NCI-H69 (cell line): ENCODE measurements at places on chromosomes 12 and 14.

DNA sequence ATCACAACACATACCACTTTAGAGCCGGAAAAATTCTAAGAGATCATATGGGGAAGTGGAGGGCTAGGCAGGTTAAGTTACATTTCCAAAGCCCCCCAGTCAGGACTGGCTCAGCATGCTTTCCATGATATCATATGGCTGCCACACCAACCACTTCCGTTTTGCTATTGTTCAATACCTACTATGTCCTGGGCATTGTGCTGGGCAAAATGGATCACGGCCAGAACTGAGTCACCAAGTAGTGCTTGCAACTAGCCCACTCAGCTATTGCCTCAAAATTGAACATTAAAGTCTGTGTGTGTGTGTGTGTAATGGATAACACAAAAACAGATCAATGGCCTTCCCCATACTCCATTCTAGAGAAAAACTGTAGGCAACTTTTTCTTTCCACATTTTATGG is 22.7 kb downstream of the WIF1 start:
- no peak for DNase-seq

DNA sequence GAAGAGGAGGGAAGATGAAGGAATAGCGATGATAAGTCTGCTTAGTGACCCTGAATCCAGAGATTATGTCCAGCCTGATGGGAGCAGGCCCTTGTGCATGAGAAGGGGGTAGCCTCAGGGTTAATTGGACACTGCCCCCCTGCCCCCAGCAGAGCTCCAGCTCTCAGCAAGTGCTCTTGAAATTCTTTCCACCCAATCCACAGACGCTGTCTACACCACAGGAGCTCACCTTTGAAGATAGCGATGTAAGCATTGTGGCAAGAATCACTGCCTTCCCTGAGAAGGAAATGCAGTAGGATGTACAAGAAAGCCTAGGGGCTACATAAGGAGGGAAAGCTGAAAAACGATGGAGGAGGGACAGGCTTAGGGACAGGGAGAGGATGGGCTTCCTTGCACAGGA is 39.4 kb downstream of the CRACR2A start:
- peak; percentile 74 for DNase-seq

GRCh38 chr12:110606253-110606611 is 7.7 kb upstream of the TCTN1 start:
- DNase-seq: no peak

DNA sequence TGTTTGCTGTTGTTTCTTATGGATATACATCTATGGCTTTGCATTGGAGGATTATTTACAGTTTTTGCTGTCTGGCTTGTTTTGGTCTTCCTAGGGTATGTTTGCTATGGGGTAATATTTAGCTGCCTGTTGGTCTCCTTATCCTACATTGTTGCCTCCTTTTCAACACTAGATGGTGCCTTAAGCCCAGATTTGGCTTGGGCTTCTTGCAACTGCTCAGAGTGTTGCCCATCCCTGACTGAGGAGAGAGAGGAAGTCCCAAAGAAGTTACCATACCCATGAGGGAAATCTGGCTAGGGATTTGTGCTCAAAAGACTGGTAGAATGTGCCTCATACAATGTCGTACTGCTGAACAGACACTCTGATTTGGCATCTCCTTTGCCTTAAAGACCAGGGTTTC is 94.6 kb upstream of the MUCL1 start:
- DNase-seq: peak; percentile 63

GRCh38 chr14:92861856-92862745 is 60.8 kb upstream of the CHGA start:
- DNase-seq: no peak

GRCh38 chr14:105387530-105387922 is 10.8 kb upstream of the TEX22 start:
- DNase-seq: no peak

DNA sequence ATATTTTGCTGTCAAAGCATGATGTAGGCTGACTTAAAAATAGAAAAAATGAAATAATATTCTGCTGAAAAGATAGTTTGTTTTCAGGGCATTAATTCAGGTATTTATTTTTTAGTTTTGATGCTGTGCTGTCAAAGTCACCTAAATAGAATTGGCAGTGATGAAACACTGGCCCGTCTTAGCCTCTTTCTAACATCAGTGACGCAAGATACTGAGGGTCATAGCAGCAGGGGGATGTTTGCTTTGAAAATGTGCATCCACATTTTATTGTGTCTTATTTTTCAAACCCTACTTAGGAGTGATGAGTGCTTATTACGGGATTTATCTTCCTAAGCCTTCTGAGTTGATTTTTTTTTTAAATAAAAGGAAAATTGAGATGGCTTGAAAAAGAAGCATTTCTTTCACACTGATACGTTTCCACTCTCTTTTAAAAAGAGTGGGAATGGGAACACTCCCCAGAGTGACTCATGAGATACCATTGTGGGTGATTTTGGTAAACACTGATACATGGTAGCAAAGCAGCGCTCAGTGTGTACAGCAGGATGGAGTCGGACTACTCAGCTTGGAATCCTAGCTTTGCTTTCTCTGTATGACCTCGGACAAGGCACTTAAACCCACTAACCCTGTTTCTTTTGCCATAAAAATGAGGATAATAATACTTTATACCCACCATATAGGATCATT is 290.8 kb downstream of the ERC1 start:
- DNase-seq: no peak

GRCh38 chr12:53505555-53506449 is 1.5 kb downstream of the NPFF start:
- no peak for DNase-seq

DNA sequence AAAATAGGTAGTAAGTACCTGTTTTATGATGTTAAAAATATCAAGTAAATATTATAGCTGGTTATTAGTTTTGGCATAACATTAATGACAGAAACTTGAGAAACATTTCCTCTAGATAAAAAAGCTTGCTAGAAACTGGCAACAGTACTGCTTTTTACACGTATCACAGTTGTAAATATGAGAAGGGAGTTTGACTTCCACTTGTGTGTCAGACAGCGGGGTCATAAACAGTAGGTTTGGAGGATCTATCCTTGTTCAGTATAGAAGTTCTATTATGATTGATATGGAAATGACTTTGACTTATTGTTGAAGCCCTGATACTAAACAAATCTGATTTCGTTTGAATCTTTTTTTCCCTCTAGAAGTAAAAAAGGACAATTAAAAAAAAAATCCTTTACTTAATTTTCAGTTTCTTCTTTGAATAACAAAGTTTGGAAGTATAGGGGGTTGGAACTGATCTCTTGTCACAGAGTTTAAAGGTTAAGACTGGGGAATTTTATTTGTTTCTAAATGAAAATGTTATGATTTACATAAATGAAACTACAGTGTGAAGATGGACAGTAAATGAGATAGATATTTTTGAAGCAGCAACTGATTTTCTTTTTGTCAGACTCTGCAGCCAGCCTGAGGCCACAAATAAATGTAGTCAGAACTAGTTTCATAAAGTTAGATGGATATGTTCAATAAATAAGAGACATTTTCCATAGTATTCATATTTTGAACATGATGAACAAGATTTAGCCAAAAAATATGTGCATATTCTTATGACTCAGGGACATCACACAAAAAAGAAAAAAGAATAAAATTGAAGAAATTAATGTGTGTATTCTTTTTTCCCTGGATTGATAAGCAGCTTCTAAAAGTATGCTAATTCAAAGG is 50.1 kb downstream of the WNK1 start:
- no peak for DNase-seq

GRCh38 chr12:49288412-49288853 is 6.5 kb upstream of the PRPH start:
- DNase-seq: peak; percentile 61

- DNase-seq: peak; percentile 64
Observed at GRCh38 chr14:76490735-76491134, 114.8 kb downstream of the ESRRB start.

GRCh38 chr14:103739466-103739792 is 23.8 kb downstream of the ZFYVE21 start:
- DNase-seq: no peak

DNA sequence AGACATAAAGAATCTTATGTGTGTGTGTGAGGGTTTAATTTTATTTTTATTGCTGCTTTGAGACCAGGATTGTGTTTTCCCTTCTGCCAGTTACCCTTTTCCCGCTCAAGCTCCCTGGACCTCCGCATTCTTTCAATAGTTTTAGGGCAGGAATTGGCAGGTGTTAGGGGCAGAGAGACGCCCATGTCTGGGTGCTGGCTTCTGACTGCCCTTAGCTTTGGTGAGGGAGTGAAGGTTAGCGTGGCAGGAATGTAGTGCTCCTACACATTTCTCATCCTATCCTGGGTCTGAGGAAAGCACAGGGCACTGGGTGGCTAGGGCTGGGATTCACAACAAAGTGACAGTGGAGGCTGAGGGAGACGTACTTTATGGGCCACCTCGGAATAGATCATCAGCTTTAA is 428.1 kb downstream of the ZFP36L1 start:
- no peak for DNase-seq

DNA sequence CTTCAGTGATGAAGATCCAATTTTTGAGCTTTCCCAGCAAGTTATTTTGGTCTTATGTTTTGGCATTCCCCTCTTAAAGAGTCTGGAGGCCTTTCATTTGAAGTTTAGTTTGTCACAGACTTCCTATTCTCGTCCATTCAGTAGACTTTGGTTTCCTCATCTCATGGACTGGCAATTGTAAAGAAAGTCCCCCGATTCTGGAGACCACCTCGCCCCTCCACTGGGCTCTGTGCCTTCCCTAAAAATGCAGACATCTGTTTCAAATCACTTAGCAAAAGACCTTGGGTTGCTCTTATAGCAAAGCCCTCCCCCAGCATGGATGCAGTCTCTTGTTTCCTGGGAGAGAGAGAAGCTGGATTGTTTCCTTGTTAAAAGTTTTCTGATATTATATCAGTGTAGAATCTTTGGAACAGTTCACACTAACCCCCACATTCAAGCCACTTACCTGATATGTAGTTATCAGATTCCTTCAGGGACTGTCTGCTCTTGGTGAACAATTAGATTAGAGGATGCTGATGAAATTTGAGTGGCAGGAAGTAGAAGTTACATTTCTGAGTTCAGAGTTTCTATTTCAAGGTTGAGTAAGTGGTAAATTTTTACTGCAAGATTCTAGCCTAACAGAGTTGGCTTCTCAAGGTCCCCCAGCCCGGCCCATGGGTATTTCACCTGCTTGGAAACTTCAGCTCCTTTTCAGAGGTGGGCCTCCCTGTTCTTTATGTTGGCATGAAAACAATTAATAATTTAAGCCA is 56.3 kb downstream of the PLXNC1 start:
- no peak for DNase-seq

DNA sequence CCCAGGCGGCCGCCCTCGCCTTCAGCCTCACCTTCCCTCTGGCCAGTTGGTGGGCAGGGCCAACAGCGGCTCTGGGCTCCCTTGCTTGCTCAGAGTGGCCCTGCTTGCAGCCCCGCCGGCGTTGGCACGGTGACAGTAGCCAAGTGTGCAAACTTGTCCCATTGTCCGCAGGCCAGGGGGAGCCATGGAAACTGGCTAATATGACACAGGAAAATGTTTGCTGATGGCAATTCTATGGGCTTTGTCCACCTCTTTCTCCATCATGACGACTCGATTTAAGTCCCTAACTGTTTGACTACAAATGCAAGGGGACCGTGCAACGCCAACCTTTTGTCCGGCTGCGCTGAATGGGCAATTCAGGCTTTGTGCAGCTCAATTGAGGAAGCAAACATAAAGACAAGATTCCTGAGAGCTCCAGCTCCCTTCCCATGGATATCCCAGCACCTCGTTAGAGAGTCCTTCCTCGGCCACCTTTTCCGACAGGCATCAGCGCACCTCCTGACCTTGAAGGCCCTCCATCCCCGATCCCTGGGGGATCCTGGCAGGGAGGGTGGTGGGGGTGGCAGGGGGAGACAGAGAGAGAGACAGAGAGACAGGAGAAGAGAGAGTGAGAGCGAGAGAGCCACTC is 785 bp upstream of the FAM181A start:
- peak; percentile 96 for DNase-seq

DNA sequence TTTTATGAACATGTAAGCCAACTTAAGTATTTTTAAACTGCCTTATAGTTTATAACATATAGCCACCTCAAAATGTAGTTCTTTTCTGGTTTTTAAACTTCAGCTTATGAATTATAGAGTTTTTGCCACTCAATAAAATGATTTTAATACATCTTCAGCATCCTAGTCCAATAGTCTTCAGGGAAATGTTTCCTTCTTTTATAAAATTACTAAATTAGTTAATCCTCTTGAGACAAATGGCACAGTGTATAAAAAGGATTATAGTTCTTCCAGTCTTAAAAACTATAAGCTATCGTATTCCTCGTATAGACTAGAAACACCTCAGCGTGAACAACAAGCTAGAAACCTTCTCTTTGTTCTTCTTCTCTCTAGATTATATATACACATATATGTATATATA is at the start of gene OR6C74:
OR6C74 (plus strand) TSS at position 301 of the 400 bp plus-strand sequence. CDS start 2,679 bp downstream, outside the sequence.
- DNase-seq: no peak

GRCh38 chr12:66813137-66813892 is 134.4 kb upstream of the GRIP1 start:
- peak; percentile 86 for DNase-seq

DNA sequence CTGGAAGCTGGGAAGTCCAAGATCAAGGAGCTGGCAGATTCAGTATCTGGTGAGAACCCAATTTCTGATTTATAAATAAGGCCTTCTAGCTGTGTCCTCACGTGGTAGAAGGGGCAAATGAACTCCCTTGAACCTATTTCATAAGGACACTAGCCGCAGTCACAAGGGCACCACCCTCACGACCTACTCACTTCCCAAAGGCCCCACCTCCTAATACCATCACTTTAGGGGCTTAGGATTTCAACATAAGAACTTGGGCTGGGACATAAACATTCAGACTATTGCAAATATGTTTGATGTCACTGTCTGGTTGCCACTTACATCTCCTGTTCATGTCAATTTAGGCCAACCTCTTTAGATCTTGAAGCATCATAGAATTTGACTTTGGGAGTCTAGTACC is 10.8 kb upstream of the CNIH1 start:
- no peak for DNase-seq

GRCh38 chr12:125018356-125018755 is 24.9 kb downstream of the BRI3BP start:
- no peak for DNase-seq

DNA sequence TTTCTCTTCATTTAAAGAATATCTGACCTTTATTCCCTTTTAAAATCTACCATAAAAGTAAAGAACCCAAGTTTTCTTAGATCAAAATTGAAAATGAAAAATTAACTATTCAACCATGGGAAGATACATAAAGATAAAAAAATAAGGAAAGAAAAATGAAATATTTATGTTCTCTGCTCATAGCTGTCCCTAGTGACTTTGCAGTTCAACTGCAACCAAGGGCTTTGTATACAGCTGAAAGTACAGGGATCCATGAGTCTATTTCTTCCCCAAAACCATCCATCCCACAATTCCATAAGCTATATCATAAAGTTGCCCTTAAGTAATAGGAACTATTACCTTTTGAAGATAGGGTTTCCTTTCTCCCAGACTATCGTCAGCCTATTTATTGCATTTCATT is 113.1 kb downstream of the ITPR2 start:
- no peak for DNase-seq

DNA sequence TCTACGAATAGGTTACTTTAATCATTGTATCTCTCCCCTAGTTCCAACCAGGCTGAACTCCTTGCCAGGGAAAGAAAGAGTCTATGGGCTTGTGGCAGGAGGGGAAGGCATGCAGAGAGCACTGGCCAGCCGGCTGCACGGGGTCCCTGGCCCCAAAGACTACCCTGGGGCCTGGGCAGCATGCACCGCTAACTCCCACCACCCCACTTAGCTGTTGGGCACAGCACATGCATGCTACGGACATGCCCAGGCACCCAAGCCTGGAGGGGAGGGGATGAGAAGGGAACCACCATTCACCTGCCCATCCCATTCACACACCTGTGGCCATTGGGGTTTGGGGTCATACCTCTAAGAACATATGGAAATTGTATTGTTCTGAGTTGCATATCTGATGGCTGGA is 94.1 kb downstream of the PIK3C2G start:
- no peak for DNase-seq

- peak; percentile 72 for DNase-seq
Observed at GRCh38 chr14:93150227-93151208, 34.2 kb downstream of the MOAP1 start.
